ENCODE measurements at places on chromosomes 13 and 19.

- DNase-seq = no peak
These were observed 34.9 kb upstream of the FXYD3 start for GRCh38 chr19:35080613-35081170.

DNA sequence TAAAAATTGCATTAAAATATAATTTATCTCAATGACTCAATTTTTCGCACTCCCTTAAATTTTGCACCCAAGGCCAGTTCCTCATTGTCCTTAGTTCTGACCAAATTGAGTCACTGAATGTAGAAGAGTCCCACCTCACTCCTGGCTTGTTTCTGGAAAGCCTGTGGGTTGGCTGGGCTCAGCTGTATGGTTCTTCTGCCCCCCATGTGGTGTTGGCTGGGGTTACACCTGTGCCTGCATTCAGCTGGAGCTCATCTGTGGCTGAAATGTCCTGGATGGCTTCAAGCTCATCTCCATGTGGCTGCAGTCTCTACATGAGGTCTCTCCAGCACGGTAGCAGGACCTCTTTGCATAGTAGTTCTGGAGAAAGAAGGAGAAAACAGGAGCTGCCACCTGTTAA is 7.2 kb upstream of the IRGC start:
- DNase-seq = no peak

- DNase-seq = no peak
These were observed 43.9 kb upstream of the TSC22D1 start for GRCh38 chr13:44620057-44620456.

GRCh38 chr13:85806553-85807175 is 7.4 kb upstream of the SLITRK6 start:
- no peak for DNase-seq

DNA sequence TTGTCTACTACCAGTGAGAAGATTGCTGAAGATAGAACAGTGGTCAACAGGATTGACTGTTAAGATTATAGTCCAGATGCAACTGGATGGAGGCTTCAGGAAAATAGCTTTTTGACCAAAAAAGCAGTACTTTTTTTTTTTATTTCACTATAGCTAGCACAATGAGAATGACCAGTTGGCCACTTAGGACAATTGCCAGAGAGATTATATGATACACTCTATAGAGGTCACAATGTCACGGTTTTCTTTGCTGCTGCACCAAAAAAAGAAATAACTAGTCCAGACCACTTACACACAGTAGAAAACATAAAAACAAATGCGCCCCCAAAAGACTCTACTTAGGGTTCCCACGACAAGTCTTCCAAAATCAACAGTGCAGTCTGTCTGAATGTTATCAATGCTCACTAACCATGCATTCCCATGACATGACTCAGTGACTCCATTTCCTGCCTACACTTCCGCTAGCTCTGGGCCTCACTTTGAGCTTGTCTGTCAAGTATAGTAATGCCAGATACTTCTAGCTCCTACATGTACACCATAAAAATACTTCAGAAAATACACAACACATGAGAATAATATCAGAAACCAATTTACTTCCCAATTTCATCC is 209.1 kb upstream of the STARD13 start:
- no peak for DNase-seq

DNA sequence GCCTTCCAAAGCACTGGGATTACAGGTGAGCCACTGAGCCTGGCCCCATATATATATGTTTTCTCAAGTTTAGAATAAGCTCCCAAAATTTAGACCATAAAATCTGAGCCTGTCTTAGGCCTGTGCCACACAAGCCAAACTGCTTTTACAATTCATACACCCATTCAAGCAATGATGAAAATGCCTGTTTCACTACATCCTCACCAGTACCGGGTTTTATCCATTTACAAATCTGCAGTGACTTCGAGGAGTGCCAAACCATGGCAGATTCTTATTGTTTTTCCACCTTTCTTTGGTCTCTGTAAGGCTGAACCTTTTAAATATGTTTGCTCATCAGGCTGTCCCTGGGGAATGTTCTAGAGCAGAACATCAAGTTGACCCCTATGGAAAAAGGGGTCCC is 9.6 kb upstream of the NFIC start:
- DNase-seq = no peak

DNA sequence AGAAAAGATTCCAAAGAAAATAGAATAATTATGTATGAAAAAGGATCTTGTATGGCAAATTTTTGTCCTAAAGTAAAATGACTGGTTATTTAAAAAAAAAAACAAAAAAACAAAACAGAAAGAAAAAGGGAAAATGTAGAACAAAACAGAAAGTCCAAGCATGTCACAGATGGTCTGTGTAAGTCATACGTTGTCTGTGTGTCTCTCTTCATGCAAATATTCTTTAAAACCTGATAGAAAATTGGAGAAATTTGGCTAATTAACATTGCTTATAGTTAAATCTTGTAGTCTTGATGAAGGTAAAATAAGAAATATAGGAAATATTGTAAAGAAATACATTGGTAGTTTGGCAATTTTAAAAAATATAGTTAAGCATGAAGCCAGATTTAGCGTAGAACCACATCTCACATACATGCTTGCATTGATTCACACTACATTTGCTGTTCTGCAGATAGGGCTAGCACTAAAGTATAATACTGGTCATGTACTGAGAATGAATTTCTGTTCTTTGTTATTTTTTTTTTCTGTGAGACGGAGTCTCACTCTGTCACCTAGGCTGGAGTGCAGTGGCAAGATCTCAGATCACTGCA is 58.4 kb downstream of the SPRYD7 start:
- DNase-seq = no peak

- DNase-seq = no peak
These were observed 7.0 kb upstream of the ZNF550 start for GRCh38 chr19:57566396-57567265.

- no peak for DNase-seq
These were observed 141.6 kb upstream of the ARGLU1 start for GRCh38 chr13:106709522-106709921.

- DNase-seq = peak; percentile 66
These were observed 277.9 kb downstream of the ZNF536 start for GRCh38 chr19:30649934-30650614.

DNA sequence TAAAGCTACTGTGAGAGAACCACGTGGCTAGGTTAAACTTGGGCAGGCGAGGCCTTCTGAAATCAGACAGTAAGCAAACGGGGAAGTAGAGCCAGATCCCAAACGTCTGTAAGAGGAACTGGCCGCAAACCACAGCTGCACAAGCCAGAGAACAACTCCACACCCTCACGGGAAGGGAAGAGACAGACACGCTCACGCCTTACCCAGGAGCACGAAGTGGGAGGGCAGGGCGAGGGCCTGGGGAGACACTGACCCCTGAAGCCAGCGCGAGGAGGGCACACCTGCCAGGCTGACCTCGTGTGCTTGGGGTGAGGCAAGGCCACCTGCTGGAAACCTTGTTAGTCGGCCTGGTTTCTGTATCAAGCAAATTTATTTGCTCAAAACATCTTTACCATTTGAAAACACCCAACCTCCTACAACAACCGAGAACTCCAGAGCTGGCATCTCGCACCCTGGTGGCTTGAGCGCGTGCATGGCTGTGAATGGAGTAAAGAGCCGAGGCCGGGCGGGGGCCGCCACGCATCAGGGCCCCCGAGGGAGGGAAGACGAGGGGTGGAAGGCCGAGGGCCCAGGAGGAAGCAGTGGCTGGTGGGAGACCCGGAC is 7.3 kb downstream of the POLR2E start:
- DNase-seq = no peak

- no peak for DNase-seq
These were observed 107.8 kb downstream of the EDNRB start for GRCh38 chr13:77810878-77811277.

DNA sequence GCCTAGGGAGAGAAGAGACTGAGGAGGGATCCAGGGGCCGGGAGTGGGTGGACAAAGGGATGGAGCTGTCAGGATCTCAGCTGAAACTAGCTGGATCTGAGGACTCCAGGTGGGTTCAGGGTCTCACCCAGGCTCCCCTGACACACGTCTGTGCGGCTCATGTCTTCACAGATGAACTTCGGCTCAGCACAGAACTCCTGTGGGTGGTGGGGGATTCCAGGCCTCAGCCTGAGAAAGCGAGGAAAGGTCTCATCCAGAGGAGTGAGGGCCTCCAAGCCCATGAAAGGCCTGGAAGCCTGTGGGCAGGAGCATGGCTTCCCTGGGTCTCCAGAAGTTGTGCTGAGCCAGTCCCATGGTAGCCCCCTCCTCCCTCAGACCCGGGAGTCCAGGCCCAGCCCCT is 1.4 kb downstream of the CAPN12 start:
- DNase-seq = peak; percentile 39

- no peak for DNase-seq
These were observed 260.9 kb downstream of the MTUS2 start for GRCh38 chr13:29081036-29081435.

DNA sequence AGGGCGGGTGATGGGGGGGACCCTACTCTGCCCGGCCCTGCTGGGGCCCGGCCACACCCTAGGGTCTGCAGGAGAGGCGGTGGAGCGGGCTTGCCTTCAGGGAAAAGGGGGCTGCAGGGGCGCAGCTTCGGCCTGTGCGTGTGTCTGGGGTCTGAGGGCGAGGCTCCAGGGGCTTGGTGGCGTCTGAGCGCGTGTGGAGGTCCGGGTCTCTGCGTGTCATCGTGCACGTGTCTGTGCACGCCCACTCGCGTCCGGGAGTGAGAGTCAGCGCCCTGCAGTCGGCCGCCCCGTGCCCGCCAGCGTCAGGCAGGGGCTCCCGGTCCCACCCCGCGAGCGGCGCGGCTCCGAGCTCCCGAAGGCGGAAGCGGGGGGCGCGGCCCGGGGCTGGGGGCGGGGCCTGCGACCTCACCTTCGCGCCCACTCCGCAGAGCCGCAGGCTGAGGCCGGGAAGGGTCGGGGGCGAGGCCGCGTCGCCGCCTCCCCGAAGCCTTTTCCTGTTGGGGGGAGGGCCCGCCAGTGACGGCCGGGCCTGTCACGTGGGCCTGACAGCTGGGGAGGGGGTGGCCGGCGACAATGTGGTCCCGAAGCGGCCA is at the start of gene ARHGAP45:
Gene ARHGAP45, plus strand, starts transcription at position 420 of the 593 bp plus-strand sequence. CDS start 239 bp downstream, outside the sequence.
- peak; percentile 62 for DNase-seq

GRCh38 chr19:41445575-41445974 is 2.6 kb downstream of the ERICH4 start:
- peak; percentile 46 for DNase-seq

DNA sequence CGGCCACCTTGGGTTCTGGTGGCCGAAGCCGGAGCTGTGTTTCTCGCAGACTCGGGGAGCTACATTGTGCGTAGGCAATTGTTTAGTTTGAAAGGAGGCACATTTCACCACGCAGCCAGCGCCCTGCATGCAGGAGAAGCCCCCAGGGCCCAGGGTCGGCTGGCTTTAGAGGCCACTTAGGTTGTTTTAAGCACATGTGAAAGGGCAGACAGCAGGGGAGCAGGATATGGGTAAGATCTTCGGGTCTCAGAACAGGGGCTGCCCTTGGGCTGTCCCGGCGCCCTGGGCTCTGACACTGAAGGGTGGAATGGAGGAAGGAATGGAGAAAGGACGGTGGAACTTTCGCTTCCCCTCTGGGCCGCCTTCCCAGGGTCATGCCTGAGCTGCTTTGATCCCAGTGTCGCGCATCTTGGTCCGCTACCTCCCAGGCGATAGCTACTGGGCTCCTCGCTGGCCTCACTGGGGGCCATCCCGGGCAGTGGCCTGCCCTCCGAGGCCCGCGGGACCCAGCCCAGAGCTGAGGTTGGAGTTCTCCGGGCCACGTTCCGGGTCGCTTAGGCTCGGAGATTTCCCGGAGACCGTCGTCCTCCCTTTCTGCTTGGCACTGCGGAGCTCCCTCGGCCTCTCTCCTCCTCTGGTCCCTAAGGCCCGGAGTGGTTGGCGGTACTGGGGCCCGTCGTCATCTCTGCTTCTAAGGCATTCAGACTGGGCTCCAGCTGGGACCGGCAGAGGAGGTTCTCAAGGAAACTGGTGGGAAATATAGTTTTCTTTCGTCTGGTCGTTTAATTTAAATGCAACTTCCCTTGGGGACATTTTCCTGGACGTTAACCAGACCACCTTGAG is 4.3 kb upstream of the POU4F1 start:
- DNase-seq = peak; percentile 54

DNA sequence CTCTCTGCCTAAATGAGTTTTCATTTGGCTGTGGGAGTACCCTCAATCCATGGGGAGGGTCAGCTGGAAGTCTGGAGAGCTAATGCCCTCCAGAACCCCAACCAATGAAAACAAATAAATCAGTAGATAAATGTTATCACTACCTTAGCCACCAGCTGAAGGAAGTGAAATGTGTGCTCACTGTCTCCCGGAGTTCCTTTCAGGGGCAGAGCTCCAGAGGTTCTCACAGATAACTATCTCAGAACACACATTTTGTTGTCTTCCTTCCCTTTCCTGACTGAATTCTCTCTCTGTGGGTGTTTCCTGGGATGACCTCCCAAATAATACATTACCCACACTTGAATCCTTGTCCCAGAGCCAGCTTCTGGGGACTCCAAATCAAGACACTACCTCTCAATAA is 779.6 kb downstream of the DIAPH3 start:
- DNase-seq = no peak

- DNase-seq = no peak
These were observed 28.9 kb upstream of the CYSLTR2 start for GRCh38 chr13:48624858-48625257.

DNA sequence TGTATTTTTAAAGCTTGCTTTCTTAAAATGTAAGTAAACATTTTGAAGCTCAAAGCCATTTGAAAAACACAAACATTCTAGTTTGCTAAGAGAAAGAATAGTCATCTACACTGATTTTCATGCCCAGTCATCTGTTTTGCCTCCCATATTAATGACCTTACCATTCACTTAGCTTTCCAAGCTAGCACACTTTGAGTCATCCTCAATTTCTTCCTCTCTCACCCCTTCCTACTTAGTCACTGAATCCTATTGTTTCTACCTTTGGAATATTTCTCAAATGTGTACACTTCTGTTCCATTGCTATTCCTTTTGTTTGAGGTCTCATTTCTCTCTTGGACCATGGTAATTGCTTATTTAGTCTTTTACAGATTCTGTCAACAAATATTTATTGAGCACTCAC is 7.3 kb upstream of the HS6ST3 start:
- DNase-seq = no peak

DNA sequence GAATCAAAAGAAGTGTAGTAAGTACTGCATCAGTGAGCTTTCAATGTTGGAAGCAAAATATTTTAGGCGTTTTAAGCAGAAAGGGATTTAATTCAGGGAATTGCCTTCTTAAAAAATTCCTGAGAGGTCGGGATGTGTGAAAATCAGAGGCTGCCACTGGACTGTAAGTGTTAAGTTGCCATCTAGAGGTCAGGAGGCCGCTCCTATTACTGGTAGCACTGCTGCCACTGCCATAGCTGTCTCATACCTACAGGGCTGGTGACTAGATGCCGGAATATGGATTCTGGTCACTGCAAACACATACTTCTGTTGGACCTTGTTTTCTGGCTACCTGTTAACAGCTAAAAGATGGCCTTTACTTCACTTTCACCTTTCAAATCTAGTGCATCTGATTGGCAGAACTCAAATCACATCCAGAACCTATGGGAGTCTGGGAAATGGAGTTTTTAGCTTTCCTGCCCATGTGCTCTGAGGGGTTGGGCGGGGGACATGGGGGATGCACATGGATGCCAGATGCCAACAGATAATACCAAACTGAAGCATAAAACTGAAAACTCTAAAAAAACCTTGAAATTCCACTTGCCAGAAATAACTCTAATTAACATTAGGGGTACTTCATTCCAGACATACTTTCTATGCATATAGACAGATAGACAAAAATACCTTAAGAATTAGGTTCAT is 29.8 kb downstream of the DGKH start:
- DNase-seq = no peak

GRCh38 chr13:53238261-53238660 is 209.6 kb downstream of the OLFM4 start:
- no peak for DNase-seq

GRCh38 chr13:96966415-96967102 is 27.7 kb downstream of the OXGR1 start:
- no peak for DNase-seq

- DNase-seq = no peak
These were observed 1192.2 kb downstream of the UQCRFS1 start for GRCh38 chr19:28020619-28021258.

- DNase-seq = no peak
These were observed 1.9 kb downstream of the ZNF628 start for GRCh38 chr19:55478364-55478763.
